CD4-positive, alpha-beta T cell treated with Interleukin-12 subunit alpha and Interleukin-12 subunit beta, for 1 hour (primary cell): ENCODE measurements at places on chromosomes 4 and X.
A peak's percentile ranks its signal among the peaks of the same experiment; 100 is the strongest.

DNA sequence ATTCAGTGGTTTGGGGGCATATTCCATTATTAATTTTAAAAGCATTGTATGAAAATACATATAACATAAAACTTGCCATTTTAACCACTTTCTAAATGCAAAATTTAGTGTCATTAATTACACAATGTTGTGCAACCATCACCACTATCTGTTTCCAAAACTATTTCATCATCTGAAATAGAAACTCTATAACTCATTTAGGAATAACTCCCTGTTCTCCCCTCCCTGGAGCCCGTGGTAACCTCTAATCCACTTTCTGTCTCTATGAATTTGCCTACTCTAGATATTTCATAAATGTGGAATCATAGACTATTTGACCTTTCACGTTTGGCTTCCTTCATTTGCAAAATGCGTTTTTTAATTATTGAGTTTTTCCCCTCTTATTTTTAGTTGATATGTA lies 101.4 kb upstream of the GPC4 start:
- DNase-seq: no peak

GRCh38 chr4:46503739-46504138 lies 113.8 kb upstream of the GABRA2 start:
- no peak for DNase-seq

- no peak for DNase-seq
Measured at GRCh38 chrX:151762802-151763201, 28.3 kb downstream of the CNGA2 start.

DNA sequence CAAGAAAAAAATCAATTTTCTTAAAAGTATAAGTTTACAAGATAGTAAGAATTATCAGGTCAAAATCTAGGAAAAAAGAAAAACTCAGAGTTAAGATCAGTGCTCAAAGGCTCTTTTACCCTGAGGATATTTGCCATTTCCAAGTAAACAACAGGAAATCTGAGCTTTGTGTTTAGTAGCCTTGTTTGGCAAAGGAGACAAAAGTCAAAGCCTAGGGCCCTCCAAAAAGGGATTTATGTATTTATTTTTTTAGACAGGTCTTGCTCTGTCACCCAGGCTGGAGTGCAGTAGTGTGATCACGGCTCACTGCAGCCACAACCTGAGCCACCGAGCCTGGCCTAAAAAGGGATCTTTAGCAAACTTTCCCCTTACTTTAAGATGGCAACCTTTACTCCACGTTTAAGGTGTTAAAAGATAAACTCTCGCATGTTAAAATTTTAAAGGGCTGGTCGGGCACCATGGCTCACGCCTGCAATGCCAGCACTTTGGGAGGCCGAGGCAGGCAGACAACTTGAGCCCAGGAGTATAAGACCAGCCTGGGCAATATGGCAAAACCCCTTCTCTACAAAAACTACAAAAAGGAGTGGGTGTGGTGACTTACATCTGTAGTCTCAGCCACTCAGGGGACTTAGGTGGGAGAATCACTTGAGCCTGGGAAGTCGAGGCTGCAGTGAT lies 21.3 kb upstream of the OPHN1 start:
- no peak for DNase-seq

DNA sequence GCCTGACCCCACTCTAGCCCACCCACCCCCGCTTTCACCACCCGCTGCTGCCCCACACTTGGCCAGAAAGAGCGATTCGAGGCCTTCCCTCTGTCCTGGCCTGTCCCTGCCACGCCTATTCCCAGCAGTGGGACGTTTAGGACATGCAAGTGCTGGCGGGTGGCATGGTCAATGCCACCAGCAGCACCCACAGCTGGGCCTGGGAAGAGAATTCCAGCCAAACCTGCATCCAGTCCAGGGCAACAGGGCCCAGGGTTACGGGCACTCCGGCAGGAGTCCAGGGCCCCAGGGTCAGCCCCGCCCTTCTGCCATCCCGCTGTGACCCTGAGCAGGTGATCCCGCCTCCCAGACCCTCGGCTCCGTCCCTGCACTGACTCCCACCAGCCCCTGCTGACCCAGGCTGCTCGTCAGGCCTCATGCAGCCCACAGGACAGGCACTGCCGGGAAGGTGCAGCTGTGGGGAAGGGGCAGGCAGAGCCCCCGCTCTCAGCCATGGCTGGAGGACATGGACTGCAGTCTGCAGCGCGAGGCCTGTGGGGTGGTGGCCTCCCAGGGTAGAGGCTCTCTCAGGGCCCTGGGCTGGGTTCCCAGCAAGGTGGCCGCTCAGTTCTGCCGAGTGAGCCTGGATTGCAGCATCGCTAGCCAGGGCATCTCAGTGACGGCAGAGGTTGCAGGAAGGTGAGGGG lies 6.8 kb upstream of the HTRA3 start:
- DNase-seq: no peak

GRCh38 chrX:3690140-3690539 lies 23.3 kb downstream of the PRKX start:
- DNase-seq: no peak

DNA sequence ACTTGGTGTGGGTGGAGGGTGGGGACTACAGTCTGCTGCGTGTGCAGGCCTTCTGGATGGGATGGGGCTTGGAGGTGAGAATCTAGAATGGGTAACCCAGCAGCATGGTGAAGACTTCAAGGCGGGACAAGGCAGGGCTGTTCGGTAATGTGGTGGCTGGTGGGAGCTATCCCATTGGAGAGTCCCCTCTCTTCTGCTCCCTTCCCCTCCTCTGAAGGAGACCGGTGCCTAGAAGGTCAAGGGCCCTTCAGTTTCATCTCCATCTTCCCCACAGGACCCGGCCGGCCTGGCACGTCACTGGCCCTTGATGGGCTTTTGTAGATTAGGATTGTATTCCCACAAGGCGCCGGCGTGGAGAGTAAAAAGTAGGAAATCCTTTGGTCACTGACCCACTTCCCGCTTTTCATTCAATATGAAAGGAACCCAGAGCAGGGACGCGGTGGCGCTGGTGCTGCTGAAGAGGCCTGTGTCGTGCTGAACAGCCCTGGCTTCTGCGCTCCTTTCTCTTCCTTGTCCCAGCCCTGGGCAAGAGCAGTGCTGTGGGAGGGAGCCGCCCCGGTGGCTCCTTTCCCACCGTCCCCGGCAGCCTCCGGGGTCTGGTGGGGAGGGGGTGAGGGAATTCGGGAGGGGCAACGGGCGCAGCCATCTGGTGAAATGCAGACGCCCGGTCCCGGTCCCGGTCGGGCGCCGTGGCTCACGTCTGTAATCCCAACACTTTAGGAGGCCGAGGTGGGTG lies 7.3 kb upstream of the HMGB3 start:
- no peak for DNase-seq

DNA sequence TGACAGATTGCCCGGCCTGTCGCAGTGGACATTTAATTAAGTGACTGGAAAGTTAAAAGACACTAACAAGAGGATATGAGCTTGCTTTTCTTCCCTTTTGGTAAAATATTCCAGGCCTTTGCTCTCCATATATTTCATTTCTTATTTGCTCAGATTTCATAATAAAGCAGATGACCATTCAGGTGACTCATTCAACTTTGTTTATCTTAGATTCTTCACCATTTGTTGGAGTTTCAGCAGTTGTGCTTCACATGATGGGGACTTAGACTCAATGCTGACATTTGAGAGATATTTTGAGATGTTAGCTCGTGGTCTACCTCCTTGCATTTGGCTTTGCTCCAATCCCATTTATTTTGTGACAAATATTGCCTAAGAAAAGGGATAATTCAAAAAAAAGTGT lies 312.2 kb downstream of the ARHGAP24 start:
- DNase-seq: no peak

DNA sequence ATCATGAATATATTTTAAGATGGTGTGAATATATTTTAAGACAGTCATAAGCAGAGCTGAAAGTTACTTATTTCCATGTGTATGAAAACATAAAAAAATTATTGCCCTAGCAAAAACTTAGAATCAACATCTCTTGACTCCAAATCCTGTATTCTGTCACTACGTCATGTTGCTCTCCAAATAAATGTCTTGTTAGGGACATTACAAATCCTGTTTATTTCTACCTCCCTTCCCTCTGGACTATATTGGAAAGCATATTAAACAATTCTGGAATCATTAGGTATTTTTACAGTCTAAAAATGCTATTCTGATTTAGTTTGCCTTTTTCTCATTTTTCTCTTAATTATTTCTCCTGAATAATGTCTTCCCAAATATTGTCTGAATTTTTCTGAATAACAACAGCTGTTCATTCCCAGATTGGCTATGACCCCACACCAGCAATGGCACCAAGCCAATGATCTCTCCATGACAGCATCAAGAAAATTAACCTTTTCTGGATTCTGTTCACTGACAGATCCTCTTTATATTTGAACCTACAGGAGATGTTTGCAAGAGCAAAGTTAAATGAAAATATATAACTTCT lies 523.1 kb downstream of the IQCM start:
- no peak for DNase-seq

- DNase-seq: peak; percentile 24
Measured at GRCh38 chr4:164012396-164013027, 518.0 kb downstream of the TMA16 start.

GRCh38 chrX:65997978-65998717 lies 41.7 kb downstream of the VSIG4 start:
- no peak for DNase-seq

GRCh38 chrX:46856483-46856882 lies 19.6 kb downstream of the RP2 start:
- DNase-seq: no peak

- DNase-seq: no peak
Measured at GRCh38 chrX:146604196-146604595, 205.4 kb upstream of the CXorf51B start.

- DNase-seq: no peak
Measured at GRCh38 chrX:42028109-42028508, 104.8 kb upstream of the CASK start.

DNA sequence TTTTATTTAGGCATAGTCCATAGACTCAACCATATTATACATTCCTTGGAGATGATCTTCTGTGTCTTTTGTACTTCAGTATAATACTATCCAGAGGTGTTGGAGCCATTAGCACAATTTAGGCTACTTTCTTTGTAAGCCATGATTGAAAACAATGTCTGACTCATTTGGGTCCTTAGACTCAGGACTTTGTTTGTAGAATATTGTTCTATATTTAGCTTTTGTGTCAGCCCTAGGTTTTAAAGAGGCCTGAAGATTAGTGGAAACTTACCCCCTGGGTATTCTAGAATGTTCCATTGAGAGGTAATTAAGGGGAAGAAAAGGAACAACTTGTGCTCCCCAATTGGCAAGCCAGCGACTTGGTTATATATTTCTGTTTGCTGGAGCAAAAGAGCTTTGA lies 145.2 kb upstream of the SCML1 start:
- no peak for DNase-seq

DNA sequence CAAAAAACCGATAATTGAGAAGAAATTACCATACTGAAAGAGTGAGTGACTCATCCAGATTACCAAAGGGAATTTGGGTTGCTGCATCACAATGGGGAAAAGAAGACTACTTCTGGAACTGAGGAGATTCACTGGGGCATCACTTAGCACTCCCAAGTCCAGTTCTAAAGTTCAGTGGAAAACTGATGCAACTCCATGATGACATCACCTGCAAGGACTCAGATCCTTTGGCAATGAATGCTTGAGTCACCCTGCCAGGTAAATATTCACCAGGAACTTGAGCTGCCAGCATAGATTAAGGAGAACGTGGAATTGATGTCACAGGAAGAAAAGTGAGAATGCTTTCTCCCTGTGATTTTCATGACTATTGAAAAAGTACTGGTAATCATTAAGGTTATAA lies 32.0 kb upstream of the SMIM10L2A start:
- DNase-seq: no peak

GRCh38 chrX:79080141-79080540 lies 64.3 kb upstream of the GPR174 start:
- no peak for DNase-seq

DNA sequence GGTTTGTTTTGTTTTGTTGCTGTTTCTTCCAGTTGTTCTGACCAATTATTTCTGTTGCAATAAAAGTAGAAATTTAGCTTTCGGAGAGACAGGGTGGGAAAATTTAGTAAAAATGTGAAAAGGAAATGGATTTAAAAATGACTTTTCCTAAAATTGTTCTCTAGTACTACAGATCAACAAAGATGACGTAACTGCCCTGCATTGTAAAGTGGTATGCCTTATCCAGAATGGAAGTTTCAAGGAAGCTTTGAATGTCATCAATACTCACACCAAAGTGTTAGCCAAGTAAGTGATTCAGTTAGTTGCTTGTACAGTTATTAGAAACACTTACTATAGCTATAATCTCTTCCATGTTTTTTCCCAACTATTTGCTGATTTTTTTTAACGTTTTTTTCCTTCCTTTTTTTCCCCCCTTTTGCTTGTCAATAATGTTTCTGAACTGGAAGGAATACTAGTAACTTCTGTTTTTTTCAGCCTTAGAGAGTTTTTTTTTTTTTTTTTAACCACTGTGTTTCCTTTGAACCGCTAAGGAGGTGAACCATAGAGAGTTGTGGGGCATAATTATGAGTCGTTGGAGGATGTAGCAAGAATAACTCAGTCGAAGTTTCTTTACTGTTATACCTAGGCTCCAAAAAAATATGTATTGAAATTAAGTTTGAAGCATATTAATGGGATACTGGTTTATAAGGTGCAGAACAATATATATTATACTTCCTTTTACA lies 2.2 kb downstream of the SRP72 start:
- no peak for DNase-seq

- no peak for DNase-seq
Measured at GRCh38 chrX:121903961-121904360, 856.6 kb downstream of the GLUD2 start.

DNA sequence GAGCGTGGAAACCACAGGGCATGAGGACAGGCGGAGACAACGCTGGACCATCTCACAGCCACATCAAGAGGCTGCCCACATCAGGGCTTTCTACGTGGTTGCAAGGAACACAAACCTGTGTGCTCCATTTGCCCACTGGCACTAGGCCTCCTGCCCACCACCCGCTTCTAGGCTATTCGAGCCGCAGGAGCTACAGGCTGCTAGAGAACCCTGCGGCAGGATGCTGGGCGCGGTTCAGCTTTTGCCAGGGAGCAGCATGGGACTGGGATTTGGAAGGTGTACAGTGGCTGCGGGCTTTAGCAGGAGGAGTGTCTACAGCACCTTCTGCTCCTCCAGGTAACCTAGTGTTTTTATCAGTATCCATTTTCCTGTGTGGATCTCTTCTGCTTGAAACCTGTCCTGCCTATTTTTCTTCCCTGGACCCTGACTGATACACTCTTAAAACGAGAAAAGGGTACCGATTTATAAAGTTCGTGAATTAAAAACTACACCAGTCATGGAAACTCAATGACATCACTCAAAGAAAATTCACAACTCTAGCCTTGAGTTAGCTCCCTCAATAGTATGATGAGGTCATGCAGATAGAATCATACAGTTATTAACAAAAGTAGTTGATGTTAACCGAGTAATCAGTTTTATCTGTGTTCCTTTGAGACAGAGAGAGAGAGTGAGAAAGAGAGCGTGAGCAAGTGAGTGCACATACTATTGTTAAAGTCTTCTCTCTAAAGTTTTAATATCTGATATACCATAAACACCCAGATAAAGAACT lies 12.8 kb downstream of the NOP14 start:
- no peak for DNase-seq

DNA sequence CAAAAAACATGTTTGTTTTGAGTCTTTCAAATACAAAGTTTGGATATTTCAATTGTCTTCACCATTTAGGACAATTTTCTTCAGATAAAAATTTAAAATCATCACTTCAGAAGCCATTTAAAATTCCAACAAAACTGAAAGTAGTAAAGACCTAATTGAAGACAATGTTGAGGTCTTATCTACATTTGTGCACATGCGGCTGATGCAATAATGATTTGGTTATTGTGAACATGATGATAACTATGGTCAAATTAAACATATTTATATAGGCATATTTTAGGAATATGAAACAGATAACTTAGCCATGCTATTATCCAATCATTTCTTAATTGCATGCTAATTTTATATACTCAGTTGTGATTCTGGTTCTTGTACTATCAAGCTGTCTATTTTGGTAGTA lies 407.5 kb downstream of the GALNTL6 start:
- DNase-seq: no peak
